ENCODE measurements at places on chromosomes 7 and 10.
A peak's percentile ranks its signal among the peaks of the same experiment; 100 is the strongest.

DNA sequence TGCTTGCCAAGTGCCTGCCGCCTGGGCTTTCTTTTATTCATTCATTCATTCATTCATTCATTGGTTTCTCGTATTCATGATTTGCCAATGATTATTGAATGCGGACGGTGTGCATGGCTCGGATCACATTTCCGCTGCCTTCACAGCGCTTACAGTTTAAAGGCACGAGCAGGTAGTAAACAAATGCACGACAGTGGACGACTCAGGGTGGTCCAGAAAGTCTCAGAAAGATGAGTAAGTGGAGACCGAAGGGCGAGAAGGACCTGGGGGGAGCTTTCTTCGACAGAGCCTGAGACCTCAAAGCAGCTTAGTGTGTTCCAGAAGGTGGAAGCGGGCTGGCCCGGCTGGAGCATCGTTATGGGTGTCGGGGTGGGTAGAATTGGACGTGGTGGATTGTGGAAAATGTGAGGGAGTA lies 506 bp downstream of the MCM10 start:
- DNase-seq: no peak

GRCh38 chr7:50981743-50982142 lies 199.0 kb upstream of the GRB10 start:
- no peak for DNase-seq

DNA sequence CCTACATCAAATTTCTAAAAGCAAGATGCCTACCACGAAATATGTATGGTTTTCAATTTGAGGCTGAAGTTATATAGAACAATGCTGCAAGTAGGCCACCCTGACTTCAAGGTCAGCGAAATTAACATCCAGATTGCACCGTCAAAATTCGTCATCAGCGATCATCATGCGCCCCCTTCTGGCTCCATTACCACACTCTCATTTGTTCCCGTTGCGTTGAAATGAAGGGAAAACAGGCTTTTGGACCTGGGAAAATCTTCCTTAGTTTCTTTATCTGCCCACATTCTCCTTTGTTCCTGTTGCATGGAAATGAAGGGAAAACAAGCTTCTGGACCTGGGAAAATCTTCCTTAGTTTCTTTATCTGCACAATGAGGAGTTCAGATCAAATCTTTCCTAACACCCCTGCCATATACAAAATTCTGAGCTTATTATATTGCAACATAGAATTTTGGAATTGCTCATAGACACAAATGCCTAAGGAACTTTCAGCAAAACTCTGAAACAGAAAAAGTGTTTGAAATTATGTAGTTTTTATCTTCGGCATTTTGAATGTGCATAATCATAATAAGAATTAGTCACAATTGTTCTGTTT lies 98.2 kb upstream of the PRKCQ start:
- peak; percentile 54 for DNase-seq

- DNase-seq: no peak
Measured at GRCh38 chr7:66957595-66958290, 36.7 kb downstream of the TMEM248 start.

DNA sequence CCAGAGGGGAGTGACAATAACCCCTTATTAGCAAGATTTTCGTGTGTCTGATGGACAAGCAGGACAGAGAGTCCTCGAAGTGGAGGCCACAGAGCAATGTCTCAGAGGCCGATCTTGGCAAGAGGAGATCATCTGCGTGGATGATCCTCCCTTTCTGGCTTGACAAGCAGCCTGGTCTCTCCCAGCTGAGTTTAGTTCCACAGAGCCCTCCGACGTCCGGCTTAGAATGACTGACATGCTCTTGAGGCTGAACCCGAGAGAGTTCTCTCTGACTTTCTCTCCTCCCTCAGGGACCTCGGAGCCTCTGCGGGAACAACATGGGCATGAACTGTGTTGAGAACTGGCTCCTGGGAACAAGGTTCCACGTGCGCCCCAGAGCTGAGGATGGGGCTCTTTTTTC lies 180.7 kb upstream of the PFKP start:
- no peak for DNase-seq

GRCh38 chr7:88121335-88121734 lies 98.5 kb downstream of the SRI start:
- DNase-seq: no peak

DNA sequence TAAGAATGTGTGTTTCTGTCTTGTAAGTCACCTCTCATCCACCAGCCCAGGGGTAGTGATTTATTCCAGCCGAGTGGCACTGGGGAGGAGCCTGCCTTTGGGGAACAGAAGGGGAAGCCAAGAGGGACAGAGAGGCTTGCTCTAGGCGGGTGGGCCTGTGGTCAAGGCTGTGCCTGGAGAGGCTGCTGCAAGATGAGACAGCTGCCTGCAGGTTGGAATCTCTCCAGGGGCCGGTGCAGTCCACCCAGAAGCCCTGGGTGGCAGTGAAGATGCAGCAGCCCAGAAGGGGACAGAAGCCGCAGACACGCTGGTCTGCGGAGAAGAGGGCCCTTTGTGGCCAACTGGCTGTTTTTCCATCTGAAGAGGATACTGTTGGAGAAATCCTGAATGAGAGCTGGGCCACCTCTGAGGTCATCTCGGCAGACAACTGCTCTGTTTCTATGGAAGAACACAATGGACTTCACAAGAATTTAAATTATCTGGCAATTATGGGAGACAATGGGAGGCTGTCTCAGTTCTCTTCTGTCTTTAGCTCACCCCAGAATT lies 175.7 kb downstream of the GFRA1 start:
- DNase-seq: no peak

GRCh38 chr10:48505394-48506112 lies 99.3 kb downstream of the ARHGAP22 start:
- DNase-seq: no peak

- no peak for DNase-seq
Measured at GRCh38 chr10:27550823-27551222, 46.7 kb downstream of the RAB18 start.

DNA sequence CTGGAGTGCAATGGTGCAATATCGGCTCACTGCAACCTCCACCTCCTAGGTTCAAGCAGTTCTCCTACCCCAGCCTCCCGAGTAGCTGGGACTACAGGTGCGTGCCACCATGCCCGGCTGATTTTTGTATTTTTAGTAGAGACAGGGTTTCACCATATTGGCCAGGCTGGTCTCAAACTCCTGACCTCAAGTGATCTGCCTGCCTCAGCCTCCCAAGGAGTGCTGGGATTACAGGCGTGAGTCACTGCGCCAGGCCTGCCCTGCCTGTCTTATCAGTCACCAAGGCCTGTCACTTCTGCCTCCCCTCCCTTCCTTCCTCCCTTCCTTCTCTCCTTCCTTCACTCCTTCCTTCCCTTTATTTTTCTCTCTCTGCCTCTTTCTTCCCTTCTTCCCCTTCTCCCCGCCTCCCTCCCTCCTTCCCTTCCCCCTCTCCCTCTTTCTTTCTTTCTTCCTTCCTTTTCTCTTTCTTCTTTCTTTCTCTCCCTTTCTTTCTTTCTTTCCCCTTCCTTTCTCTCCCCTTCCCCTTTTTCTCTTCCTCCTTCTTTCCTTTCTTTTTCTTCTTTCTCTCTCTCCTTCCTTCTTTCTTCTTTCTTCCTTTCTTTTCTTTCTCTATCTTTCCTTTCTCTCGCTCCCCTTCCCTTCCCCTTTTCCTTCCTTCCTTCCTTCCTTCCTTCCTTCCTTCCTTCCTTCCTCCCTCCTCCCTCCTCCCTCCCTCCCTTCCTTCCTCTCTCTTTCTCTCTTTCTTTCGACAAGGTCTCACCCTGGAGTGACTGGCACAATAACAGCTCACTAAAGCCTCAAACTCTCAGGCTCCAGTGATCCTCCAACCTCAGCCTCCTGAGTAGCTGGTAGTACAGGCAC lies 3.1 kb upstream of the ST7 start:
- no peak for DNase-seq

DNA sequence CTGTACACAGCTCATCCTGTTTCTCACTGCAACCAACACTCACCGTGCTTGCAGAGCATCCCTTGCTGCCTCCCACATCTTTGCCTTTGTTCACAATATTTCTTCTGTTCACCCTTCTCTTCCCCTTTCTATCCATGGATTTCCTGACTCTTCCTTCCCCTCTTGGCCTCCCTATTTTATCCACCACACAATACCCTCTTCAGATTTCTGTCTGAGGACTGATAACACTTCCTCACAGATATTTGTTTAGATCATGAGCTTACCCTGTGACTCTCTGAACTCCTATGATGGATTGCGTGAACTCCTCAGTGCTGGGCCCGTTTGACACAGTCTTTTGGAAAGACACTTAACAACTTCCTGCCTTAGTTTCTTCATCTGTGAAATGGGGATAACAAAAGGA lies 62.8 kb upstream of the GPR158 start:
- no peak for DNase-seq

DNA sequence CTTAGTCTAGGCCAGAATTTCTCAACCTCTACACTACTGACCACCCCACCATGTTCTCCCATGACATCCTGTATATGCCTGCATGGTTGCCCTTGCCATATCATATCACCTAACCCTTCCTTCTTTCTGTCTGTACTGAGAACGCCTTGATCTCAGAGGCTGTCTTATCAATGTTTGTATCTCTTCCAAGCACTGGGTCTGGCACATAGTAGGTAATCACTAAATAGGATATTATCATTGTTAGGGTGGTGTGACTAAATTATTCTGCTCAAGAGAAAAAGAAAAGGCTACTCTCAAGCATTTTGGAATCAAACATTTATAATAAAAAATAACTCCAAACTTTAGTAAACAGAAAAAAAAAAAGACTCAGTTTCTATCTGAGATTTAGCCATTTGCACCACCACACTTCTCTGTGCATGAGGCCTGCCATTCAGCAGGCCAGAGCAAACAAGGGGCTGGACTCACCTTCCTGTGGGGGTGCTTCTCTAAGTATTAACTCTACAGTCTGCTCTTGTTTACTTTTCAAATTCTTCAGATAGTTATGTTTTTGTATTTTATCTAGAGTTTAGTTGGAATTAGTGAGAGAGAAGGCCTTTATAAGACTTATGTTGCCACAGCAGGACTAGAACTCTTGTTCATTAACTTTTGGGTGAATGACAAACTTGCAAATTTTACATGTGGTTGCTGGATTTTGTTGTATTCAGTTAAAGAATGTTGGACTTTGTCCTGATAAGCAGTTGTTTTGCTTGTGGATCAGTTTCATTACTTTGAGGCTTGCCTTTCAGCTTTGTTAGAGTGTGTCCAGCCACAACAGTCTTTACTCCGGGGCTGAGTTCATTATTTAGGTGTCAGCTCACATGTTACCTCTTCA lies 5.4 kb downstream of the AGBL3 start:
- DNase-seq: no peak

DNA sequence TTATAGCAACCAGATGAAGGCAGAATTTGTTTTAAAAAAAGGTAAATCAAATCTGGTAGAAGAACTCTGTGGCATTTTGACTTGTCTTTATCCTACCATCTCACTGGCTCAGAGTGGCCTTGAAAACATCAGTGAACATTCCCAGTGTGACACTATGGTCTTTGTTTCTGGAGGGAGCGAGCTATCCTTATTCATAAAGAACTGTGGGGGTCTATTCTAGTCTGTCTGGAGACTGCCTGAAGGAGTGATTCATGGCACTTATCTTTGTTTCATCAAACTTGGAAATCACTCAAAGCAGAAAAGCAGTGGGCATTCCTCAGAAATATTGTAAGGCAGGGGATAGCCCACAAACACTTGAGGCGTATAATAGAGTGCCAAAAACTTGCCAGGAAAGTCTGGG lies 719.1 kb downstream of the PCDH15 start:
- DNase-seq: no peak

- peak; percentile 29 for DNase-seq
Measured at GRCh38 chr7:131781-132482, 60.4 kb upstream of the FAM20C start.

DNA sequence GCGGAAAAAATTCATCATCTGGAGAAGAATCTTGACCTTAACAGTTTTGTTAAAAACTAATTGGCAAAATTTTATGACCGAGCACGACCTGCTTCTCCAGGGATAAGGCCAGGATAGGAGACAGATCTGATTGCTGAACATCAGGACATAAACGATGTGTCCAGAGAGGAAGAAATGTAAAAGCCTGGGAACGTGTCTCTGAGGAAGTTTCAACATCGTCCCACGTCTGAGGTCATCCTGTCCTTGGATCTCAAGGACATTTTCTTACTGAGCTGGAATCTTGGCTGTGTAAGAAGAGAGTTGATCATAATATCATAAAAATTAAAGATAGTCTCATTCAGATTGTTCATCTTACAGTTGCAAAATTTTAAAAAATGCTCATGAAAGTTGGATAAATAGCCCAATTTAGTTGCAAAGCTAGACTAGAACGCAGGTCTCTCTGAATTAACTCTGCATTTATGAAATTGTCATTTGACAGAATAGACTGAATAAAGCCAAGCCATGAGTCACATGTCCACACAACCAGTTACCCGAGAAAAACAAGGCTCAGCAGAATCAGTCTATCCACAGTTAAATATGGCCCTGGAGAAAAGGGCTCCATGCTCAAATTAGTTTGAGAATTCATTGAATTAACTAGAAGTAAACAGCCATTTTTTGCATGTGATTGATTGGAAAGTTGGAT lies 120.0 kb upstream of the EGFR start:
- DNase-seq: peak; percentile 60

- DNase-seq: no peak
Measured at GRCh38 chr7:157506268-157506667, 169.5 kb downstream of the DNAJB6 start.

Measured in fibroblast of mammary gland (primary cell).